ENCODE measurements at places on chromosomes 3 and 15. TPM values are rescaled to one million over a fixed set of nuclear protein-coding genes. Genes with fewer than 3 reads are reported as not detected.

- no peak for DNase-seq
Observed at GRCh38 chr3:154954757-154955156, 125.4 kb upstream of the MME start.

GRCh38 chr15:90004671-90005070 is 3.5 kb downstream of the ZNF710 start:
- DNase-seq = no peak

DNA sequence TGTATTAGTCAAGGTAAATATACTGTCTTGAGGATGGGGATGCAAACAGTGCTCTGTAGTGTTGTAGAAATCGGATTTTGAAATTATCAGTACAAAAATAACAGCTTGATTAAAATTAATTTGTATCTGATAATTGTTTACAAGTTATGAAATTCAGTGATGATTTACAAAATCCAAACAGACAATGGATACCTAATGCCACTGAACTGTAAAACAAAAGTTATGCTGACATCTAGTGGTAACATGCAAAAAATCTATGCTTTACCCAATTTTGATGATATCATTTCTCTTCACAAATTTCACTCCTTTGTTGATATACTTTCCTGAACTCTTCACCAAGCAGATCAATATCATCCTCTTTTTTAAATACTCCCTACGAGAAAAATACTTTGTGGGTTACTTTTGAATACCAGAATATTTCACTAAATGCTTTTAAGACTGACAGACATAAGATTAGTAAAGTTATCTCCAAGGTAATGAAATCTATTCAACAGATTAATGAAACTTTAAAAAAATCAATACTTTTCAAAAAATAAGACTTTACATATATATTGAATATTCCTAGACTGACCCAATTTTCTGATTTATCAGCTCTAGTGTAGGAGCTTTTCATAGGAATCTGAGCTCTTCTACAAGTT is 36.0 kb downstream of the MNS1 start:
- DNase-seq = no peak

GRCh38 chr3:187041362-187042307 is 97.7 kb downstream of the RPL39L start:
- no peak for DNase-seq

GRCh38 chr15:69170597-69170996 is 10.2 kb downstream of the GLCE start:
- DNase-seq = no peak

GRCh38 chr3:112530573-112530972 is 31.2 kb downstream of the ATG3 start:
- DNase-seq = no peak

GRCh38 chr3:27596334-27596841 is 112.2 kb upstream of the SLC4A7 start:
- no peak for DNase-seq

DNA sequence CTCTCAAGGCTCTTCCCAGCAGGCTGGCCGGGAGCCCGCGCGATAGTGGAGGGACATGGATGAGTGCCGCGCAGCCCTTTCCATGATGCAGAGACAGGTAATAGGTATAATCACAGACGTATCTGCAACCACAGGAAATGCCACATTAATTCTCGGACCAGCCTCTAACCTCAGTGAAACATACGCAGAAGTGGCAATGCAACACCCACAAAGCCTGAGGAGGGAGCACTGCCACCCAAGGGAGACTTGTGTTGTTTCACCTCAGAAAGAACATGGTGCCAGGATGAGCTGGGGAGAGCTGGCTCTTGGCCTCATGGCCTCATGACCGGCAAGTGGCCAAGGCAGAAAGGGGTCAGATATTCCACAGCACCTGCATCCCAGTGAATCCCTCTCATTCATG is 39.0 kb downstream of the PGPEP1L start:
- DNase-seq = no peak

DNA sequence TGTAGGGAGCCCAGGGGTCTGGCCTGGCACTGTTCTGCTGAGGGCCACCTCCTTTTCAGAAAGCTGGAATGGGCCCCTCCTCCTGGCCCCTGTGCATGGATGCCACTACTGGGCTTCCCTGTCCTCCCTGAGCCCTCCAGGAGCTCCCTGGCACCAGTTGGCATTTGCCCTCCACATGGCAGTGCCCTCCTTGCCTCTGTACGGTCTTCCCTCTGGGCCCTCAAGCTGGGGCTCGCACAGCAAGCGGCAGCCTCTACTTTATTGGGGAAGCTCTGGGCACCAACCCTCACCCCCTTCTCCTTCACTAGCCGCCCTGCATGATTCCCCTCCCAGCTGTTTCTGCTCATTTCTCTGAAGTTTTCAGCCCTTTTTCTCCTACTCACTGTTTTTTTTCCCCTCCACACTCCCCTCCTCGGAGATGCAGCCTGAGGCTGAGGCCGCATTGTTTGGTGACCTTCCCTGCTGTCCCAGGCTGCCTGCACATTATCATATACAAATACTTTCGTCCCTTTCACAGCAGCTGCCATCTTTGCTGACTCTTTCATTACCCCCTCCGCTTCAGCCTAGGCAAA is 127.3 kb downstream of the EEFSEC start:
- peak; percentile 56 for DNase-seq

DNA sequence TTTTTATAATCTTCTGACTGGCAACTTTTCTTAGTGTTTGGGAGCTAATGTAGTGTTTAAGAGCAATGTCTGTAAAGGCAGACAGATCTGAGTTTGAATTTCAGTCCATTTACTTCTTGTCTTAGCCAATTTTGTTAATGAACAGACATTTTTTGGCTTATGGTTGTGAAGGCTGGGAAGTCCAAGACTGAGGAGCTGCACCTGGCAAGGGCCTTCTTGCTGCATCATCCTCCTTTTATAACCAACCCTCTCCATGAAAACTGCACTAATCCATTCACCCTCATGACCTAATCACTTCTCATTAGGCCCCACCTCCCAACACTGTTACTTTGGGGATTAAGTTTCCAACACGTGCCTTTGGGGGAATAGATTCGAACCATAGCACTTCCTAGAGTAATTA is 164.5 kb downstream of the GAP43 start:
- no peak for DNase-seq

DNA sequence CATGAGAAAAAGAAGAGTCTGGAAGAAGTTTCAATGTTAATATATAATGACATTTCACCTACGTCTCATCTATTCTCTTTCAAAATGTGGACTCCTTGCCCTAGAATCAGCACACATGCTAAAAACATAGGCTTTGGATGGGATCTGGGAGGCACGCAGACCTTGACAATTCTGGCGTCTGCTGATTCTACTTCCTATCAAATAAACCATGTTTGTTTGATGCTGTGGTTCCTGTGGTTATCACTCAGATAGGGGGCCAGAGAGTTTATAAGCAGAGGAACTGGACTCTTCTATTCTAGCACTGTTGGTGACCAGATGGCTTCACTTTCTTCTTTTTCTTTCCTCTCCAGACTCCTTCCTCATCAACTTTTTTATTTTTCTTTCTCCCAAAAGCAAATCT is 336.8 kb downstream of the DIPK2A start:
- DNase-seq = no peak

DNA sequence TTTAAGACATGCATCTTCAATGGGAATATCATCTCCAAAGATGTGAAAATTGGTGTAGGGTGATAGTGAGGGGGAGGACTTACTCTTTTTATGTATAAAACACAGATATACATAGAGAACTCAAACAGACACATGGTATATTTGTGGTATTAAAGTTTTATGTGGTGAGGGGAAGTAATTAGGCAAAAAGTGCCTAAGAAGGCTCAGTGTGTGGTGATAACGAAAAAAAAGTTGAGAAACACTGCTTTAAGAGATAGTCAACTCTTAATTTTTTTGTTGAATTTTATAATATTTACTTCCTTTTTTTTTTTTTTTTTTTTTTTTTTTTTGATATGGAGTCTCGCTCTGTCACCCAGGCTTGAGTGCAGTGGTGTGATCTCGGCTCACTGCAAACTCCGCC is 174.2 kb upstream of the FRMD4B start:
- no peak for DNase-seq

DNA sequence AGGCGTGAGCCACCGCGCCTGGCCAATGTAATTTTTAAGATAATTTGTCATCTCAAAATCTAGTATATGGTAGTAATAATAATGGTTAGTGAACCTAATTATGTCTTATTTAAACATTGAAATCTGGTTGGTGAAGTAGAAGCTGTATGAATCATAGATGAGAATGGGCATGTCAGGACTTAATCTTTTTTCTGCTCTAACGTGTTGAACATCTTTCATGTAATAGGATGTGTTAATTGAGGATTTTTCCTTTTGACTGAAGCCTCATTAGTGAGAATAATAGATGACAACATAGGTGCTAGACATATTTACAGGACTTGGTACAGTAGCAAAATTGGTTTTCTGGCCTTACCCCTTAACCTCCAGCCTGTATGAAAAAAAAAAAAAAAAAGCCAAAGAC is 835.6 kb downstream of the IGSF11 start:
- DNase-seq = no peak

- no peak for DNase-seq
Observed at GRCh38 chr3:144763878-144764454, 792.3 kb downstream of the DIPK2A start.

- no peak for DNase-seq
Observed at GRCh38 chr3:32004113-32004765, 22.7 kb downstream of the ZNF860 start.

GRCh38 chr15:96336596-96337364 is 6.3 kb downstream of the NR2F2 start:
- no peak for DNase-seq

- no peak for DNase-seq
Observed at GRCh38 chr15:81052046-81052445, 51.3 kb downstream of the TLNRD1 start.

DNA sequence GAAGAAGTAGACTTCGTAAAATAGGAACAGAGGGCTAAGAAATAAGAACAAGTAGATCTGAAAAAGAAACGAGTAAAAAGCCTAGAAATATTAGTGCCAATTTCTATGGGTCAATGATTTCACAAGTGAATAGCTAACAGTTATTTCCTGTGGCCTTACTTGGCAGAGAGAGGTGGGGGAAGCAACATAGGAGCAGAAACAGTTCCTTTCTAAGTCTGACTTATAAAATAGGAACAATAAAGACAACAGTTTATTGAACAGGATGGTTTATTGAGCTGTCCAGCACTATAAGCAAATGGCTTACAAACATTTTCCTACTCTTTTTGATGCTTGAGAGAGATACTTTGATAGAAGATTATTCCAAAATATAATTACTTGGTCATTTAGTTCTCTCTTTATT is 37.9 kb downstream of the AGTR1 start:
- no peak for DNase-seq

DNA sequence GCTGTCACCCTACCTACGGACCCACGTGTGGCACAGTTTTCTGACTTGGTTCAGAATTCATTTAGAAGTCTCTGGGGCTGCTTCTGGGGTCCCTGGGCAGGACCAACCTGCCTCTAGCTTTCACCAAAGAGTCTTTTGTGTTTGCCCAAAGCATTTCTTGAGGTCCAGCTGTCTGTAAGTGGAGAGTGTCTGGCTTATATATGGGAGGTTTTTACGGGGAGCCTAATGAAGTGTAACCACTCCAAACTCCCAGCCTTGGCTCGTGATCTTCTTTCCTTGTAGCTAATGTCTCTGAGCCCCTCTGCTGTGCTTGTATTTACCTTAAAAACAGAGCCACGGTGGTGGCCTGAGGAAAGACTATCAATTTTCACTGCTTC is 109.0 kb upstream of the CTDSPL start:
- DNase-seq = no peak

DNA sequence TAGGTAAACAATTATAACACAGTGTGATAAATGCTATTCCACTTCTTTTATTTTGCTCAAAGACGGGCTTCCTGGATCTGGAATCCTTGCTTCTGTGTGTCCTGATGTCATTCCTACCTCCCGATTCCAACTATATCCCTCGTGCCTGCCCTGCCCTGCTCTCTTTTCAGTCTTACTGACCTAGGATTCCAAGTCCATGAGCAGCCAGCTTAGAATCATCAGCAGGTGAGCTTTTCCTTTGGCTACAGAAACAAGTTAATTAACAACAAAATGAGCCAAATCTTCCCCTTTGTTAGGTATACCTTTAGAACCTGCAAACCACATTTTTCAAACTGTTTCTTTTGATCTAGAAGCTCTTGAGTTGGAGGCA is 21.9 kb upstream of the KPNA1 start:
- no peak for DNase-seq

DNA sequence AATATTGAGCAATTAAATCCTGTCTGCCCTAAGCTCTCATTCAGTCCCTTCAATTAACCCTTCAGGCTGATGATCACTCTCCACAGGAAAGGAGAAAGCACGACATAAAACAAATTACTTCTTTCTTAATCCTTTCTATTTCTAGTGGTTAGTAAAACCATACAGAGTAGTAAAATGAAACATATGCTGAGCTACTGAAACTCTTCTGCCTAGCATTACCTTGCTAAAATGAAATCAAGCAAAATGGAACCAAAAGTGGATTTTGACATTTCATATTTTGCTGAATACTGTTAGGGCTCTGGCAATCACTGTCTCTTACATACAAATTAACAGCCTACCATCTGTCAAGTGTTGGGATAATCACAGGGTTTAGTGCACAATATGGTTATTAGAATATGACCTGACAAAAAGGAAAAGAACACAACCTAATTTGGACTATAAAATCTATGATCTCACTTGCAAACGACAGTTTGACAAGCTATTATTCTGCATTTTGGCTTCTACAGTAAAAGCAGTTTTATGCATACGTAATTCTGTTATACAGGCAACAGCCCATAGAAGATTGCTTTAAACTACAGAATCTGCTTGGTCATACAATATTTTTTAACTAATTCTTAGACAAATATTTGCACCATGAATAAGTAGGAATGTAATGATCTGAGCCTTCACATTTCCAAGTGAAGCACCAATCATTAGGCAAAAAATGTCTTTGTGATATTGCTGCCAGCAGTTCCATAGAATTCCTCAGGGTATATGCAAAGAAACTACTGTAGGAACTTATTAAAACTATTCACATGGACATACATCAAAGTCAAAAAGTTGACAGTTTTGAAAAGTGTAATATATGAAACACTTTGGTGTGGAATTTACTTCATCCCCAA is 105.0 kb downstream of the FHIT start:
- DNase-seq = no peak

P4HTM gene
- 31.0 TPM for total RNA-seq

TMEM266 gene
- total RNA-seq = 1.1 TPM

EMC7 gene
- 88.6 TPM for total RNA-seq

PLAAT1 gene
- 0.80 TPM for total RNA-seq

CYP19A1 gene
- total RNA-seq = not detected

KCNH8 gene
- not detected for total RNA-seq

IQGAP1 gene
- total RNA-seq = 214 TPM

PHC3 gene
- total RNA-seq = 52.6 TPM

MITF gene
- 5.2 TPM for total RNA-seq

FAN1 gene
- 13.5 TPM for total RNA-seq
